ENCODE measurements at places on chromosomes 6 and 20.
A peak's percentile ranks its signal among the peaks of the same experiment; 100 is the strongest.

DNA sequence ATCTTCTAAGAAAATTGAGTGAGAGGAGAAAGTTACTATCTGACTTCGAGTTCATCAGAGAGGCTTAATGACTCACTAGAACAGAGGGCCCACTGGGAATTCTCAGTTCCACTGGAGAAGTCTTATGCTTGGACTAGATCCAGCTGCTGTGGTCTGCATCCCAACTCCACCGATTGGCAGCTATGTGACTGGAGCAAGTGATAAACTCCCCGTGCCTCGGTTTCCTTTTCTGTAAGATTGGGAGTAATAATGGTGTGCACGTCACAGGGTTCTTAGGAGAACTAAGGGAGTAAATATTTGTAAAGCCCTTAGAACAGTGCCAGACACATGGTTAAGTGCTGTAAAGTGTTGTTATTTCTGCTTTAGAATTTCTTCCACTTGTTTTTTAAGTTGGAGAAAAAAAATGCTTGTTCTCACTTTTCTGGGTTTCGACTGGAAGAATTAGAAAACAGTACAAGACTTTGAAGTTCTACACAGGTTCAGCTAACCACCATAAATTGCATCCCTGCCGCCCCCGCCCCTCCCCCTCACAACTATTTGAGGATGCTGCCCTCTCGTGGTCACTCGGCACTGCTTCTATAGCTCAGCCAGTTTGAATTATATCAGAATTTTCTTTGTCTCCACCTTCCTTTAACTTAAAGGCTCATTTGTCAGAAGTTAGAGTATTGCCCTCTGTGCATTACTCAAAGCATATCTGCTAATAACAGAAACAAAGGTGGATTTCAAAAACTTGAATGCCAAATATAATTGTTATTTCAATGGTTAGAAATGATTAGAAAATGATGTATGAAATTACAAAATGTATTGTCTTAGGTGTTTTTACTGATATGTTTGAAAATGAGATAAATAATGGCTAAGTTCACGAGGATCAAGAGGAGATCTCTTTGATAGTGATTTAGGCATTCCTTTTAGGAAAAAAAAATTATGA is 95.0 kb upstream of the IFNGR1 start:
- peak; percentile 81 for DNase-seq

GRCh38 chr6:12635375-12635774 is 81.2 kb upstream of the PHACTR1 start:
- no peak for DNase-seq

- no peak for DNase-seq
These were observed 130.0 kb upstream of the GGTLC1 start for GRCh38 chr20:24118441-24119175.

GRCh38 chr20:46361381-46361780 is 45.0 kb downstream of the ELMO2 start:
- no peak for DNase-seq

DNA sequence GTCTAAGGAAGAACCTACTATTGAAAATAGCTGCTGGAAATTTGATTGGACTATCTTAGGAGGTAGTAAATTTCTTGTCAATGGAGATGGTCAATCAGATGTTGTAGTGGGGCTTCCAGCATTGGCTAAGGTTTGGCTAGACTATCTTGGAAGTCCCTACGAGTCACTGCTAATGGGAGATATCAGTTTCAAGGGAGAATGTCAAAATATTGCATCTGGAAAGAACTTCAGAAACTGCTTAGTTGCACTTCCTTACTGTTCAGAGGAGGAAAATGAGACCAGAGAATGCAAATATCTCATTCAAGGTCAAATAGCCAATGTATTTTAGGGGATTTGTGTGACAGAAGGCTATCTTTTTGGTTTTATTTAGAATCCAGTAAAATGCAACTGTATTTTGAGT is 53.5 kb upstream of the CCN2 start:
- DNase-seq, result no peak

- DNase-seq, result no peak
These were observed 140.5 kb upstream of the ATXN1 start for GRCh38 chr6:16901782-16902181.

GRCh38 chr6:161105408-161105807 is 113.8 kb downstream of the MAP3K4 start:
- DNase-seq, result no peak

All from ACHN (cell line).